GDM1 (cell line): ENCODE measurements at places on chromosomes 1 and 21.
A peak's percentile ranks its signal among the peaks of the same experiment; 100 is the strongest.

DNA sequence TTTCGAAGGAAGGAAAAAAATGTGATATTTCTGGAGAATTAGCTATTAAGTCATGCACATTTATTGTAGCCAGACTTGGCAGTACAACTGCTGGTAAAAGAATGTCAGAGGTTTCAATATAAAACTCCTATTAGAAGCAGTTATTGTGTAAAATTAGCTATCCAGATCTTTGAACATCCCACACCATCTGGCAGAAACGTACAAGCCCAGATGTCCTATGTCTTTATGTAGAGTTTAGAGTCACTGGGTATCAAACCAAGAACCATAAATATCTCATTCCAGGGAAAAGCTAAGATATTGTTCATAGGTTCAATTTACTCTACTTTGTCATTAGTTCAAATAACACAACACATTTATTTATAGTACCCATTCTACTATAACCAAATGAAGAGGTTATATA, 31.4 kb downstream of the OLFM3 start:
- no peak for DNase-seq

GRCh38 chr1:10724948-10725847, 71.2 kb downstream of the CASZ1 start:
- DNase-seq = no peak

- DNase-seq = no peak
Measured at GRCh38 chr1:18090636-18091035, 17.0 kb upstream of the IGSF21 start.

DNA sequence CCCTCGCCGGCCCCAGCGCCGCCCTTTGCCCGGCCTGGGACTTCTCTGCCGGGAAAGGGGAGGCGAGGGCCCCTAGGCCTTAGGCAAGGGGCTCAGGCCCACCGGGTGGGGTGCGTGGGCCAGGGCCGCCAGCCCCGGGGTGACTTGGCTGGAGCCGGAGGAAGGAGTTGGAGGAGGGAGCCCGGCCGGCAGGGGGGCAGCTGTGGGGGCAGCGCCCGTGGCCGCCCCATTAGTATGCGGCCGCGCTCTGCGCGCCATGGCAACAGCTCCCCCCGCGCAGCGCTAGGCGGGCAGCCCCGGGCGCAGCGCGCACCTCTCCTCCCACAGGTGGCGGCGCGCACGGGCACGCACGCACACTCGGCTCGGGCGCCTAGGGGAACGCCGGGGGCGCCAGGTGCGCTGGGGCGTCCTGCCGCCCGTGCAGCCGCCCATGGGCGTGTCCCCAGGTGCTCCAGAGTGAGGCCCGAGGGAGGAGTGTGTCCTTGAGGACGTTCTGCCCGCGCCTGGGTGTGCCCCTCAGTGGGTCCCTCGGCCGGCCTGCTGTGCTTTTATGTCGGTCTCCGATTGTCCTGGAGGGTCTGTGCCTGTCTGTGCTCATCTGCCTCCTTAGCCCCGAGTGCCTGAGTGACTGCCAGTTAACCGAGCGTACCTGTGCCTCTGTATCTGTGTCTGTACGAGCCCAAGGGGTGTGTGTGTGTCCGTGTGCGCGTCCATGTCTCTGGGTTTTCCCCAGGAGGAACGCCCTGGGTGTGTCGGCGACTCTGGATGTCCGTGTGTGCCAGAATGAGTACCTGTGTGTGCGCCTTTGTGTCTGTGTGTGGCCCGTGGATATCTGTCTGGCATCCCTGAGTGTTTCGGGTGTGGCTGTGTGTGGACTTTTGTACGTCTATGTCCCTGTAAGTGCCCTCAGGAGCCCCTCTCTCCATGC, 38.2 kb upstream of the WASF2 start:
- DNase-seq = no peak

DNA sequence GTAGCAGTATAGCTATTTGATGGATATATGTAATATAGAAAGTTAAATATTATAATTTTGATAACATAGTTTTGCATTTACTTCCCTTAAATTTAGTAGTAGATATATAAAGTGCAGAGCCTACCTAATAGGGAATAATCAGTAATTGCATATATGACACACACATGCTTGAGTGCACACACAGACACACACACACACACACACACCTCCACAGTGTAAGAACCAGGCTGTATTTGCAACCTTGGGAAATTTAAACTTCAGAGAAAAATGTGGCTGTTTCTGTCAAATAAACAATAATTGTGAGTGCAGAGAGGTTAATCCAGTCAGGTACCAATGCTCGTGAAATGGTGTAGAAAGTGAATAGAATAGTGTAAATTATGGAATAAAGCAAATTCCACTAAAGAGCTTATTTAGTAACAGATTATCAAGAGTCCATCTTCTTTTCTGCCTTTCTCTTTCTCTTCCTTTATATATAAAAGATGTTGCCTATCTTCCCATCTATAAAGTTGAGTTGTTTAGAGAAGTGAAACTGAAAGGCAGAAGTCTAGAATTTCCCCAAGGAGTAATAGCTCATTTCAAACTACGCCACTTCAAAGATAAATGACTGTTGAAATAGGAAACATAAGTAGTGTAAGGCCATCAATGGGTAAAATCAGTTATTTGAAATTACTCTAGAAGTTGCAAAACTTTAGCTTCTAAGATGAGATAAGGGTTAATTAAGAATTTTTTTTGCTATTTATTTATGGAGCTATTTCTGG, 273.7 kb downstream of the SRGAP2C start:
- no peak for DNase-seq

- DNase-seq = peak; percentile 18
Measured at GRCh38 chr1:172719066-172719627, 60.2 kb downstream of the FASLG start.

- no peak for DNase-seq
Measured at GRCh38 chr1:29749024-29749945, 513.0 kb downstream of the PTPRU start.

- no peak for DNase-seq
Measured at GRCh38 chr1:115839029-115839678, 1.8 kb downstream of the NHLH2 start.

DNA sequence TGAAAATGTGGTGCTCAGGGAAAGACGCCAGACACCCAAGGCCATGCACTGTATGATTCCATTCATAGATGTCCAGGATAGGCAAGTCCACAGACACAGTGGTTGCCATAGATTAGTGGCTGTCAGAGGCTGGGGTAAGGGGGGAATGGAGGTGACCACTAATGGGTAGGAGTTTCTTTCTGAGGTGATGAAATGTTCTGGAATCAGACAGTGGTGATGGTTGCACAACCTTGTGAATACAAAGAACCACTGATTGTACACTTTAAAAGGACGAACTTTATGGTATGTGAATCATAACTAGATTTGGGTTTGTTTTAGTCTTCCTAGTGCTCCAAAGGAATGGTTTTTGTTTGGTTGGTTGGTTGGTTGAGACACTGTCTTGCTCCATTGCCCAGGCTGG, 51.7 kb downstream of the PRAMEF20 start:
- DNase-seq = no peak

GRCh38 chr21:44737706-44738354, 26.5 kb upstream of the TSPEAR start:
- no peak for DNase-seq

- DNase-seq = no peak
Measured at GRCh38 chr21:46429754-46430681, 28.7 kb upstream of the DIP2A start.

DNA sequence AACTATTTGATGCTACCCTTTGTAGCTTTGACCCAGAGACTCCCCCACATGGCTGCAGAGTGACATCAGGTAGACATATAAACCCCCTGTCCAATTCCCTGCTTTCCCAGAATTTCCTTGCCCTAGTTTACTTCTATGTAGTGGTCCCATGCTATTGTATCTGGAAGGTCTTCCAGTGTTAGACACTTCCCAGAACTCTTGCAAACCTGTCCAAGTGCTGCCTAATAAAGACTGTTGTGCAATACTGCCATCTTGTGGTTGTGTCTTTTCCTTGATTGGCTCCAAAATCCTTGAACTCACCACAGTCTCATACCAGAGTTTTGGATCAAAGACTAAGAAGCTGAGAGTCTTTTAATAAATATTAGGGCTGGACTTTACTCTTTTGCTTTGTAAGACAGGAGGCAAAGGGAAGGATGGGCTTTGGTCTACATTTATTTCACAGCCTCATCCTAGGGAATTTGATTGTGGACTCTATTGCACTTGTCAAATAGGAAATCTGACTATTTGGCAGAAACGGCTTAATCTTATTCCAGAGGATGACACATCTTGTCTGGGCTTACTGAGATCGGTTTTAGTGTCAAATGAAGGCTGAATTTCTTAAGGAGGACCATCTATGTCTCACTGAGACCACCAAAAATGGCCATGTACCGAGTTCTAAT, 169.9 kb downstream of the LRRC7 start:
- peak; percentile 18 for DNase-seq

DNA sequence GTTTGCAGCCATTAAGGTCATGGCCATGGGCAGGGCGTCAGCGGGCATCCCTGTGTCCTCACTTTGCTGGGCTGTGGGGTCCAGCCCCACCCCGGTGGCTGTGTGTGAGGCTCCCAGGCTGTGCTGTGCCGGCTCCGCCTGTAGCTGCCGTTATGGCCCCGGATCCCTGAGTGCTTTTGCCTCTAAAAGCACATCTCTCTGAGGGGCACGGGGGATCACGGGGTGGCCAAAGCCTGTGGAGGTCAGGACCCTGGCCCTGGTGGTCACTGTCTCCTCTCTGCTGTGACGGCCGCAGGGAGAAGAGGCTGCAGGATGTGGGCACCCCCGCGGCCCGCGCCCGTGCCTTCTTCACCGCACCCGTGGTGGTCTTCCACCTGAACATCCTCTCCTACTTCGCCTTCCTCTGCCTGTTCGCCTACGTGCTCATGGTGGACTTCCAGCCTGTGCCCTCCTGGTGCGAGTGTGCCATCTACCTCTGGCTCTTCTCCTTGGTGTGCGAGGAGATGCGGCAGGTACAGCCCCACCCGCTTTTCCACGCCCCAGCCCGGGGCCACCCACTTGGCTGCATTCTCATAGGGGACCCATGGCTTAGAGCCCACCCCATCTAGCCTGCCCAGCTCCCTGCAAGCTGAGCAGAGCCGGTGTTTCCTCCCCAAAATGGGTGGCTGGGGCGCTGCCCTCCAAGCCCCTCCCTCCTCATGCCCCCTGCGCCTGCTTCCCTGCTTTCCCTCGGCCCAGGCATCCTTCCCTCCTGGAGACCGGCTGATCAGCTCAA, 48.2 kb downstream of the TRPM2 start:
- DNase-seq = no peak

GRCh38 chr1:180243517-180244221, 13.6 kb downstream of the LHX4 start:
- no peak for DNase-seq

- DNase-seq = no peak
Measured at GRCh38 chr1:71089536-71090270, 8.9 kb upstream of the ZRANB2 start.

- DNase-seq = no peak
Measured at GRCh38 chr1:2610036-2610959, 22.5 kb downstream of the MMEL1 start.

DNA sequence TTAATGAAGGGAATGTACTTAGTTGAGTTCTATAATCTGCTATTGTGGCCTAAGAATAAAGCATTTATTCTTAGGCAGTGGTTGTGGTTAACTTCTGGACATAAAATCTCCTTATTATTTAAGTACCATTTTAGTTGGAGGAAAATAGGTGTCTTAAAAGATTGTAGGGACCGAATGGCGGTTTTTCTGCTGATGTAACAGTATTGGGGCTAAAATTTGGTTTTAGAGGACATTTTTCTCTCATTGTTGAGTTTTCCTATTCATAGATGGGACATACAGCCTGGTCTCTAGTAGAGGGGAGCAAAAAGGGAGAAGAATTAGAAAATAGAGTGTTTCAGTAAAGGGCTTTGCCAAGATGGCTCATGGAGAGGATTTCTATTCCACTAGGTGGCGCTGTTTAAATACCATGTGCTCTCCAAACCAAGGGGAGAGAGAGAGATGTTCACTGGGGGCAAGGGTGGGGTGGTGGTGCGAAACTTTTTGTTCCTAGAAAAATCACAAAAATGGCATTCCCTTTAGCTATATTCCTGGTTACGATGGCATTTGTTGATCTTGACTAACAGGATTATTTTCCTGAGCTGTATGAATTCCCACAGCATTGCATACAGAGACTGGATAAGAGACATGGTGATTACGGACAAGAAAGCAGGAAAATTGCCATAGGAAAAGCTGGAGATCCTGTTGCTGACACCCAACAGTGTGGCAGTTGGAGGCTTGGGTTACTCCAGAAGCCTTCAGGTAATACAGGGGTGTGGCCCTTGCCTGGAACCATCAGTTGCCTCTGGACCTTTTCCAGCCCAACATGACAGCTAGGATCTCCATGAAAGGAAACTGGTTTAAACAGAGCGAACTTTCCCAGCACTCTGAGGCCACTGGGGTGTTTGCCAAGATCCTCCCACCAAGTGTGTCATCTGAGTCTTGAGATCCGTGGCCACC, 18.2 kb upstream of the FCGR2A start:
- DNase-seq = peak; percentile 21

DNA sequence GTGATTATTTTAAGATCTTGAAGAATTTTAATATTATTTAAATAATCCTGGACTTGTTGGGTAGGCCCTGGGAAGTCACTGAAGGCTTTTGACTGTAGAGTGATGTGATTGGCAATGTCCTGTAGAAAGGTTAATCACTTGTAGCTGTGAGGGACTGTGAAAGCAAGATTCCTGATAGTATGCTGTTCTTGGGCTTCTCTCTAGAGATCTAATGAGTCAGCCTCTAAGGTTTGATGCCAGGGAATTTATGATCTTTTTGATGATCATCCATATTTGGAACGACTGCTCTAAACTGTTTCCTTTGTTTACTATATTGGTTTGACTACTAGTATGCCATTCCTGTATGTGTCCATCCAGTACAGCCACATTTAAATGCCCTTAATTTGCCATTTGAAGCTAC, 56.5 kb downstream of the CAMSAP2 start:
- DNase-seq = no peak

GRCh38 chr1:6267686-6268322, 6.9 kb upstream of the GPR153 start:
- no peak for DNase-seq

- DNase-seq = peak; percentile 69
Measured at GRCh38 chr1:65230731-65231481, 78.4 kb upstream of the DNAJC6 start.

DNA sequence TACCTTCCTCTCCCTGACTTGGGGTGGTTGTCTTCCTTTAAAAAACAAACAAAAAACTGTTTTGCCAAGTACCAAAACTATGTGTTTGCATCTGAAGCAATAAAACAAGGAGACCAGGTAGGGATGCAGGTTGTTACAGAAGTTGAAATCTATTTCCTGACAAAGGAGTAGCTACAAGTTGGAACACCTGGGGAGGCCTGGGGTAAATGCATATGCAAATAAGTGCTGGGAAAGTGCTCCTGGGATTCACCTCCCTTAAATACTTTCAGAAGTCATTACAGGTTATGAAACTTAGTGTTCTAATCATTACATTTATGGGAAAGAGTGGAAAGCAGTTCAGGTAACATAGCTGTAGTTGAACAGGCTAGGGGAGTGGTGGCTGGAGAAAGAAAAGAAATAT, 1.9 kb upstream of the TSNAX start:
- no peak for DNase-seq
